Astrocyte of the spinal cord (primary cell): ENCODE measurements at places on chromosomes 1 and 21.

- DNase-seq: no peak
These were observed 8.6 kb downstream of the ADAMTSL4 start for GRCh38 chr1:150557813-150558212.

GRCh38 chr21:40652436-40652835 lies 194.5 kb downstream of the DSCAM start:
- DNase-seq: no peak

DNA sequence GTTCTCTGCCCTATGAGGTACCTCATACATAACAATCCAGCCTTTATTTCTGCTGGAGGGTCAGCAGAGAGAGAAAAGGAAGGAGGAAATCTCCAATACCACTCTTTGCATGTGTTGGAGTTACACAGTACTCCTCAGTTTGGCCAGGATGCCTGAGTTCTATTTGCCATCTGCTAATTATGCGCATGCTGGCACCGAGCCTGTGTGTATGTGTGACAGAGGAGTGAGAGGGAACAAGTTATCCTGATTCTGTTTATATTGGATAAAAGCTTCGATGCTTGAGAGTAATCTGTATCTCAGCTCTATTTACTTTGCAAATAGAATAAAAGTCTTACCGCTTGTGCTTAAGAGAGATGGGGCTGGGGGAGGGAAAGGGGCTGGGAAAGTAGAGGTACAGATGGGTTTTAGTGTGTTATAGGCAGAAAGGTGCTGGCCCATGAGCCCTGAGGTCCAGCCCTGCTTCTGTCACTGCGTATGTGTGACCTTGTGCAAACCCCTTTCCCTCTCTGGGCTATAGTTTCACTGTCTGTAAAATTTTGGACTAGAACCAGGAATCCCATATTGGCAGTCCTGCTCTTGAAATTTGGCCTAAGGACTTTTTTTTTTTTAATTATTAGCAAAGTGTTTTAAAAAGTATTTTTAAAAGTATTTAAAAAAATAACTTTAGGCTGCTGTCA lies 54.5 kb upstream of the PLXNA2 start:
- DNase-seq: no peak

GRCh38 chr1:8661185-8662110 lies 156.0 kb downstream of the RERE start:
- DNase-seq: peak; percentile 90

DNA sequence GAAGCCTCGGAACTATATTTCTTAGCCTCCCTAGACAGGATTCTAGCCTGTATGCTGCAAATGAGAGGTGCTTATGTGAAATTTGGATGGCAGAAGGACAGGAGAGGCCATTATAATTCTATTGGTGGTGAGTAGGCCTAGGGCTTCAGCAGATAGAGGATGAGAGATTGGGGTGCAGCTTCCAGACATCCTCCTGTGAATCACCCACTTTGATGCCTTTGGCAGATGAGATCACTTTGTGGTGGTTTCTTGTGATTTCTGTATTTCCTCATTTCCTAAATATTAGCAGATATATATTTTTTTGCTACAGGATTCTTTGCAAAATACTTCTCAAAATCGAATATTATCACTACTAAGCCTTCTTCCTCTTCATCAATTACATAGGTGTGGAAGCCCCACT lies 37.3 kb downstream of the MFSD2A start:
- no peak for DNase-seq

- no peak for DNase-seq
These were observed 7.1 kb upstream of the MATN1 start for GRCh38 chr1:30730346-30731108.

DNA sequence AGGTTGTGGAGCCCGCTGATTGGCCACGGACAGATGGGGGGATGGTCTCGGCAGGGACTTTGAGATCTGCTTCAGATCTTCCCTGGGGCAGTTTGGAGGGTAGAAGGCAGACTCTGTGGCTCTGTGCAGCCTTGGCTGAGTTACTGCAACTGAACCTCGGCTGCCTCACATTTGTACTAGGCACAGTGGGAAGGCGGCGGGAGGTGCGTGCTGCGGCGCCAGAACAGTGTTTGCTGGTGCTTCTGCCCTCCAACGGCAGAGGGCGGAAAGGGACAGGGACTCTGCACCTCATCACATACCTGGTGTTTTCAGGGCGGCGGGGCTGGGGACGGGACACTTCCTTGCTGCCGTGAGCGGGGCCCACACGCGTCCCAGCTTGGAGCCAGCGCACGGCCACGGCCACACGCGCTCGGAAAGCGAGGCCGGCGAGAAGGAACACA lies 26.2 kb downstream of the SLC66A1 start:
- no peak for DNase-seq

GRCh38 chr1:85496941-85497582 lies 32.1 kb upstream of the DDAH1 start:
- no peak for DNase-seq

DNA sequence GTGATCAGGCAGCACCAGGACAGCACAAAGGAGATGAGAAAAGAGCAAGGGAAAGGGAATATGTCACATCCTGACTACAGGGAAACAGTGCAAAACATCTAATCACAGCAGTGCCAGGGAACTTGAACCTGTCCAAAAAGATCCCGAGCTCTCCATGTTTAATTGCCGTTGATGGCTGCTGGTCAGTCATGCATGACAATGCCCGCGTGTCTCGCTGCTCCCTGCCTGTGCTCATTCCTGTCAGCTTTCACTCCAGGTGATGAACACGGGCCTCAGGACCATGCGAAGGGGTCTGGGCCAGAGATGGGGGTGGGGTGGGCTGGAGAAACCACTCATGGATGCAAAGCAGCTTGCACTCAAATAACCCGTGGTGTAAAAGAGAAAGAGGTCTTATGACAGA lies 287.0 kb downstream of the GPATCH2 start:
- no peak for DNase-seq

GRCh38 chr1:213570487-213570886 lies 417.3 kb upstream of the PROX1 start:
- DNase-seq: no peak

DNA sequence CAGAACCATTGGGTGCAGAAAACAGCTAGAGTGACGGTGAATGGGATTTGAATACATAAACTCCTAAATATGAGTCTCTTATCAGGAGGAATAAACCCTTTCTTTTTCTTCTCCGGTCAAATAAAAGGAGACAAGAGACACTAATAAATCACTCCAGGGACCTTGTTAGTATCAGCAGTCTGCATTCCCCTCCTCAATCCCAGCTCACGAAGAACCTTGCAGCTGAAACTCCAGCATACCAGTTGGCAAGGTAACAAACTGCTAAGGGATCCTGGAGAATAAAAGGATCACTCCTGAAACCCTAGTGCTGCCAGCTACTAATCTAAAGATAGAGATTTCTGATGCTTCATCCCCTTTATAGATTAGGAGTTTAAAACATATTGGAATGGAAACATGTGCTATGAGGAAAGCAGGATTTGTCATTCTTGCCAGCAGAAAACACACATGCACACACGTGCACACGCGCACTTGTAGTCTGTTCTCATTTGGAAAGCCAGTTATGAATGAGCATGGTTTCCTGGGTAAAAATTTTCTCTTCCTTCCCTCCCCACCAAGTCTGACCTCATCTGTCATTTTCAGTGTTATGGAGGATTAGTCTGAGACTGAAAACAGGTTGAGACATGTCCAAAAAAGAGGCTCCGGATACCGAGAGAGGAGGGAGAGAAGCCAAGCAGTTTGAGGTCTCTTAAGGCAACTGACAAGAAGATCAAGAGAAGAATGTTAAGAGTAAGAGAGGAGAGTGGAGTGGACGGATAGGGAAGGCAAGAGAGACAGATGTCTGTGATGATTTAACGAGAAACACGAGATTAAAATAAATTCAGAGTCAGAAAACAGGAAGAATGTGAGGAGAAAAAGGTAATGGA lies 10.9 kb downstream of the IER5 start:
- peak; percentile 37 for DNase-seq

GRCh38 chr1:115211071-115211745 lies 121.9 kb upstream of the TSPAN2 start:
- DNase-seq: no peak

DNA sequence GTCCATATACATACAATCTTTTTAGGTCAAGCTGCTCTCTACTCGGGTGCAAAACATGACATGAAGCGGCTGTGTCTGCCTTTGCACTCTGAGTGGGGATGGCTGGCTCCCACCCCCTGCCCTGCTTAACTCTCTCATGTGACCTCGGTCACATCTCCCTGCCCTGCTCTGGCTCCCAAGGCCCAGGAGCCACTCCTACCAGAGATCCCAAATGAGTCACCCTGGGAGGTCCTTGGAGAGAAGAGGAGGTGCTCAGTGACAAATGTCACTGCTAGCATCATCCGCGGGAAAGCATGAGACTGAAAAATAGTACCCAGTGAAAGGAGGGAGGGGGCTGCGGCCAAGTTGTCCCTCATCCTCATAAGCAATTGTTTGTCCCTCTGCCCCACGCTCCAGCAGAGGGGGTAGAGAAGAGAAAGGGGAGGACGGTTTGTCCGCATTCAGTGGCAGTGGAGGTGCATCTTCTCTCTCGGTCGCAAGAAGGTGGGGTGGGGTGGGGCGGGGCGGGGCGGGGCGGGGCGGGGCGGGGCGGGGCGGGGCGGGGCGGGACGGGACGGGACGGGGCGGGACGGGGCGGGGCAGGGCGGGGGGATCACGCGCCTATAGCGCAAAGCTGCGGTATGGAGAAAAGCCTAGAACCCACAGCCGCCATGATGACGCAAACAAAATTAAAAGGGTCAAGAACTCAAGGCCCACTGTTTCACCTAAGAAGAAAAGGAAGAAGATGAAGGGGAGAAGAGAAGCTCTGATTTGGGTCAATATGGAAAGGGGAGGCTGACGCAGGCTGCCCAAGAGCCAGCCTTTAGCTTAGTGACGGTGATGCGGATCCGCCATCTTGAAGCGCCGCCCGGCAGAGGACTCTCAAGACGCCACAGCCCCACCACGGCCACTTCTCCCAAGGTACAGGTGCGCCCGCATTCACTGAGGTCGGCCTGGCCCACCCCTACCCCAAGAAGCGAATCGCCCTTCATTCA lies 66.2 kb downstream of the CD46 start:
- no peak for DNase-seq

DNA sequence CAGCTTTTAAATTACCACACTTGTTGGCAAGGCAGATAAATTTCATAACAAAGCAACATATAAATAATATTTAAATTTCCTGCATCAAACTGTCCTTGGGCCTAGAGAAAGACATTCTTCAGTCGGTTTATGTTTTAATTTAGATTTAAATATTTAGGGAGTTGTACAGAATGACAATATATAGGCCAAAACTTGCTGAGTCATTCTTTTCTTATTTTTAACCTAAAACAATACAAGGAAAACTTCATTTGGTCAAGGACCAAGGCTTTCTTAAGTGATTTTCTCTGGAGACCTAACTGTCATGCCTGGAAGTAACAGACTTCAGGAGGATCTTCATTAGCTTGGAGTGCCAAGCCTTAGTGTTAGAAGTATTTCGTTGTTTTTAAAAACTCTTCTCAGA lies 5.6 kb downstream of the MAP10 start:
- no peak for DNase-seq

DNA sequence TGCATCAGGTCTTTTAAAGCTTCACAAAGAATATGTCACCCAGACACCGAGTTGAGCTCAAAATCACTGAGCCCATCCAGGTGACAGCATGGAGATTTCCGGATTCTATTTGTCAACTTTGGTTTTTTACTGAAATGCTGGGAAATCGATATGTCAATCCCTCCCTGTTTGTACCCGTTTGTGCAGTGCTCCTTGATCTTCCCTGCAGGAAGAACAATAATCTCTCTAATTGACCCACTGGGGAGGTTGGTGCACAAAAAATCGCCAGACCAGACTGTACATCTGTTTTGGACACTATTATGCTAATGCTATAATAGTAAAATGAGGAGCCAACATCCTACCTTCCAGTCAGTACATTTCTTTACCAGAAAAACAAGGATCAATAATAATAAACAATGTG lies 1.8 kb downstream of the BARHL2 start:
- no peak for DNase-seq

DNA sequence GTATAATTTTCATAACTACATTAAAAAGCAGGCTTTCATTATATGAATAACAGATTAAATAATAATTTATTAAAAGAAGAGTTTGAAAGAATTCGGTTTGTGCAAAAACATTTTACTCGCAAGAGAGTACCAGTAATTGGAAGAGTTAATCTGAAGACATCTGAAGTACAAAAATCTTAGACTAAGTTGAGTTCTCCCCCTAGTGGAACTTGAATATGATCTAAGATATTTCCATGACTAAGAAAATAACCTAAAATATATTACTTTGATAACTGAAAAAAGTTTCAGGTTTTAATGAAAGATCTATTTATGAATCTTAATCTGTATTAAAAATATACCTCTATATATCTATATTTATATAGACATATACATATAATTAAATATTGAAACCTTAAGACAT lies 112.5 kb upstream of the GFI1 start:
- peak; percentile 55 for DNase-seq

DNA sequence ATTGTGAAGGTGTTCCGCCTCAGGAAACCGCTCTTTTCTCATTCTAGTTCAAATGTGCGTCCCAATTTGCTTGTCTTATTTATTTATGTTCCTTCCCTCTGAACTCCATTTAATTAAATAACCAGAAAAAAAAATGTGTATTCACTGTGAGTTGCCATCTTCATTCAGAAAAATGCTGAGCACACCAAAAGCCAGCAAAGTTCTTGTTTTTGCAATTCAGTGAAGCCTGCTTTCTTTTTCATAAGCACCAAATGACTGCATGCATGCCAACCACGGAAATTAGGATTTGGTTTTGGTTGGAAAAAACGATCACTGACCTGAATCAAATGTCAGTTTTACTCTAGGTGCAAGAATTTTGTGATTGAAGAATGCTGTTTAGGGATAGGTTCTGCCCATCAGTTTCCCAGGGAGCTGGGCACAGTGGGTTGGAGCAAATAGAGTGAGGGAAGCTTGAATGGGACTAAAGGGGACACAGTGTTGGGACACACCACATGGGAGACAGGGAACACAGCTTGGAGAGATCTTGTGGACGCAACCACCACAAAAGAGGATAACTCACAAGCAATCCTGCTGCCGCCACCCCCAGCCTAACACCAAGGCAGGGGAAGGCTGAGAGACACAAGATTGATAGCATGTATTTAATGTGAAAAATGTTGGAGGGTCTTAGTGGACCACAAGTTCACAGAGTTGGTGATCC lies 183.4 kb upstream of the GALNT2 start:
- no peak for DNase-seq

- DNase-seq: no peak
These were observed 97.9 kb upstream of the RUNX3 start for GRCh38 chr1:25027822-25028586.
